ENCODE measurements at places on chromosomes 4 and X. TPM values are rescaled to one million over a fixed set of nuclear protein-coding genes. Genes with fewer than 3 reads are reported as not detected.

NCAPG gene
- 56.6 TPM for total RNA-seq

XPNPEP2 gene
- 0.25 TPM for total RNA-seq

LYAR gene
- 46.2 TPM for total RNA-seq

PITX2 gene
- total RNA-seq, result 0.44 TPM

LINC00632 gene
- 89.0 TPM for total RNA-seq

TRIM61 gene
- total RNA-seq, result 5.0 TPM

RFC1 gene
- total RNA-seq, result 78.0 TPM

PRKG2 gene
- 1.2 TPM for total RNA-seq

CENPVL1 gene
- total RNA-seq, result 3.2 TPM

RGN gene
- 4.0 TPM for total RNA-seq

HSFX2 gene
- total RNA-seq, result not detected

CDS1 gene
- 13.9 TPM for total RNA-seq

TCEAL3 gene
- total RNA-seq, result 12.9 TPM

SH2D1A gene
- total RNA-seq, result not detected

CEP135 gene
- total RNA-seq, result 12.4 TPM

F8A3 gene
- total RNA-seq, result 0.60 TPM

PPBP gene
- total RNA-seq, result not detected

MTNR1A gene
- total RNA-seq, result 0.50 TPM

MAGEA4 gene
- total RNA-seq, result 0.27 TPM

STK32B gene
- total RNA-seq, result 2.6 TPM

MAML3 gene
- total RNA-seq, result 5.6 TPM

KLF3 gene
- total RNA-seq, result 13.4 TPM

IBSP gene
- total RNA-seq, result 0.21 TPM

NXF2B gene
- total RNA-seq, result not detected

EDNRA gene
- total RNA-seq, result 3.3 TPM

TIGD4 gene
- total RNA-seq, result 2.3 TPM

COX7B2 gene
- not detected for total RNA-seq

ARL13A gene
- not detected for total RNA-seq

CXCL11 gene
- total RNA-seq, result 0.33 TPM

NLGN3 gene
- 14.8 TPM for total RNA-seq

TBX22 gene
- total RNA-seq, result 0.33 TPM

UGT8 gene
- 24.0 TPM for total RNA-seq

GLRB gene
- total RNA-seq, result 0.54 TPM

WDR17 gene
- 3.3 TPM for total RNA-seq

SPANXA1 gene
- total RNA-seq, result not detected

MGAT4D gene
- total RNA-seq, result not detected

ARX gene
- total RNA-seq, result not detected
